ENCODE measurements at places on chromosomes 5 and 9.

GRCh38 chr9:123528501-123528900, 172.5 kb downstream of the CRB2 start:
- no peak for DNase-seq

DNA sequence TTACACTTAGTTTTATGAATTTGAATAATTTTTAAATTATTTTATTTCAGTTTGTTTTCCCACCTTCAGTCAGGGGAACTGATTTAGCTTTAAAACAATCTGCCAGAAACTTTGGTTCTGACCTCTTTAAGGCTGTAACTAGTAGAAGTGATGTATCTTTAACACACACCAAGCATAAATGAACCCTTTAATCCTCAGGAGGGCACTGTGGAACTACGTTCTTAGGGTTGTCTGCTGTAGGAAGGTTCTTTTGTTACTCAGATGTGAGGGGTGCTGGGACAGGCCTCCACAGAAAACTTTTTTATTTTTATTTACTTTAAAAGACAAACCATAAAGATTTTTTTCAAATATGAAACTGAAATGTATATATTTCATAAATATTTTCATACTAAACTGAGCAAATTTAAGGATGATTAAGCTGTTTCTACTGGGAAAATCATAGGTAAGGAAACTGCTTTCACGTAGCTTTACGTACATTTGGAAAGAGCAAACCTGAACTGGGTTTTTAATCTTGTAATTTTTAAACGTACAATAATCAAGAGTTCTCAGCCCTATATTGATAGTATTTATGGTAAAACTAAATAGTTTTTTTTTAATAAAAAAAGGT, 5.3 kb downstream of the KLF4 start:
- DNase-seq = no peak

DNA sequence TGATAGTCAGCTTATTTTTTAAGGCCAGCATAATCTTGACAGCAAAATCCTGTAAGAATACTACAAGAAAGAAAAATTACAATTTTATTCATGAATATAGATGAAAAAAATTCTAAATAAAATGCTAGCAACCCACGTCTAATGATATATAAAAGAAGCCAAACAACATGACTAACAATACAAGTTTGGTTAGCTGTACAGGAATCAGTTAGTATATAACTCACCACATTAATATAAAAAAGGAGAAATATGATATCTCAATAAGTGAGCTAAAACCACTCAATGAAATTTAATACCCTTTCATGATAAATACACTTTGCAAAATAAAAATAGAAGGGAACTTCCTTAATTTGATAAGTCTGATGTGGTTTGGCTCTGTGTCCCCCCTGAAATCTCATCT, 139.7 kb upstream of the MAN2A1 start:
- no peak for DNase-seq

GRCh38 chr9:4663956-4664355, 1.9 kb downstream of the PLPP6 start:
- DNase-seq = no peak

DNA sequence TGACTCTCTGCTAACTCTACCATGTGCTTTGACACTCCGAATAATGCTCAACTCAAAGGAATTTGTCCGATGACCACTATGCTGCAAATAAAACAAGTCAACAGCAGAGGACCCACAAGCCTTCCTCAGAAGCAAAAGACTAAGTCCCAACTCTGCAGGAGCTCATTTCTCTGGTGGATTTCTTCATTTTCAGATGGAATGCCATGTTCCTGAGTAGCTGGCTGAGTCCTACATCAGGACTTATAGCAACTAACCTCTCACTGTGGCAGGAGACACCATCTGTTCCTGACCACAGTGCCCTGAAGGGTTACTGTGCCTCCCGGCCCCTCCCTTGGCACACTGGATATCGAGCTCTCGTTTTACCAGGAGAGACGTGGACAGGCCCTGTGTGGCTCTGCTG, 20.8 kb downstream of the LHFPL2 start:
- no peak for DNase-seq

- DNase-seq = no peak
Observed at GRCh38 chr5:167999182-167999581, 292.3 kb upstream of the WWC1 start.

DNA sequence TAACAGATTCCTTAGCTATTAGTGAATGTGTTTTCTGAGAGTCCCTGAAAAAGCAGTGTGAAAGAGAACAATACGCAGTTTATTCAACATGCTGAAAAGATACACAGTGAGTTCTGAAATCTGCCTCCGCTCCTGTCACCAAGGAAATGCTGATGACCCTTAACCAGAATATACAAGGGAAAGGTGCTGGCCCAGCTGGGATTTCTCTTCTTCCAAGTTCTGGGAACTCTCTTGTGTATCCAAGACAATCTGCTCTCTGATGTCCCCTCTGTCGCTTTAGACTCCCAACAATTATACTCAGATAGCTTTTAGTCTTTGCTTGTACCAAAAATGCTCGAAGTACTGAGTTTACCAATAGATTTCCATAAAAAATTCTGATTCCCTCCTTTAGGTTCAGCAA, 214.9 kb downstream of the TMEM167A start:
- no peak for DNase-seq

- peak; percentile 19 for DNase-seq
Observed at GRCh38 chr9:127451858-127452656, 747 bp downstream of the LRSAM1 start.

GRCh38 chr5:93570294-93571113, 10.5 kb downstream of the NR2F1-AS1 start:
- DNase-seq = no peak

- no peak for DNase-seq
Observed at GRCh38 chr5:122442938-122443337, 130.9 kb downstream of the SNCAIP start.

GRCh38 chr5:145056800-145057199, 778.3 kb downstream of the PRELID2 start:
- DNase-seq = no peak

GRCh38 chr9:37395663-37396062, 26.8 kb upstream of the GRHPR start:
- DNase-seq = no peak

DNA sequence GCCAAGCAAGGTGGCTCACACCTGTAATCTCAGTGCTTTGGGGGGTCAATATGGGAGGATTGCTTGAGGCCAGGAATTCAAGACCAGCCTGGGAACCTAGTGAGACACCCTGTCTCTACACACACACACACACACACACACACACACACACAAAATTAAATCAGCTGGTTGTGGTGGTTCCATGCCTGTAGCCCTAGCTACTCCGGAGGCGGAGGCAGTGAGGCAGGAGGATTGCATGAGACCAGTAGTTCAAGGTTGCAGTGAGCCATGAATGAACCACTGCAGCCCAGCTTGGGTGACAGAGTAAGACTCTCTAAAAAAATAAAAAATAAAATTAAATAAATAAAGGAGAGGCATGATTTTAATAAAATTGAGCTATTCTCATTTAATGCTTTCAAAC, 13.1 kb downstream of the CEMIP2 start:
- DNase-seq = no peak

GRCh38 chr5:141717043-141717442, 35.0 kb upstream of the ARAP3 start:
- DNase-seq = no peak

GRCh38 chr9:84755380-84755779, 85.9 kb downstream of the NTRK2 start:
- no peak for DNase-seq

GRCh38 chr9:3262826-3263529, 262.8 kb downstream of the RFX3 start:
- DNase-seq = no peak

DNA sequence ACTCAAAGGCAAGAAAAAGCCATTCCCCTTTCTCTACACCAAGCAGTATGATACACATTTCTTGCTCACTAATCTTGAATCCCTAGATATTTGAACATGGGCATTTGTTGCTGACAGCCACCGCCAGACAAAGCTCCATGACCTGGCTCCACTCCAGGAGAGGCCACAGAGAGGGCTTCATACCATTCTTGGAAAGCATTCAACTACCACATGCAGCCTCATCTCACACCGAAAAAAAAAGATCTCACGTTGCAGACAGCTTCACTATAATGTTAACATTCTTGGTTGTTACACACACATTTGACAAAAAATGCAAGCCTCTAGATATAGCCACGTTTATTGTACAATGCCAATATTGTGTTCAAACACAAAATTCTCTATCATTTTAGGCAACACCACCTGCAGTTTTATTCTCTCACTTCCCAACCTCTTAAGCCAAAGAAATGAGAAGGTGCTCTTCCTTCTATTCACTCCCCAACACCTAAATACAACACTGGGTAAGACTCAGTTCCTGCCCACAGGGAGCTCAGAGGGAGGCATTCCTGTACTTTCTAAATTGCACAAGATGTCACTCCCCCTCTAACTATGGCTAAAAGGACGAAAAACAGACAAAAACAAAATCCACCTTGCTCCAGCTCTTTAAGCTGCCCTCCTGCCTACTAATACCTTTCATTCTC, 222.4 kb downstream of the TSSK1B start:
- DNase-seq = no peak

- DNase-seq = no peak
Observed at GRCh38 chr5:61051267-61051666, 106.3 kb downstream of the NDUFAF2 start.

DNA sequence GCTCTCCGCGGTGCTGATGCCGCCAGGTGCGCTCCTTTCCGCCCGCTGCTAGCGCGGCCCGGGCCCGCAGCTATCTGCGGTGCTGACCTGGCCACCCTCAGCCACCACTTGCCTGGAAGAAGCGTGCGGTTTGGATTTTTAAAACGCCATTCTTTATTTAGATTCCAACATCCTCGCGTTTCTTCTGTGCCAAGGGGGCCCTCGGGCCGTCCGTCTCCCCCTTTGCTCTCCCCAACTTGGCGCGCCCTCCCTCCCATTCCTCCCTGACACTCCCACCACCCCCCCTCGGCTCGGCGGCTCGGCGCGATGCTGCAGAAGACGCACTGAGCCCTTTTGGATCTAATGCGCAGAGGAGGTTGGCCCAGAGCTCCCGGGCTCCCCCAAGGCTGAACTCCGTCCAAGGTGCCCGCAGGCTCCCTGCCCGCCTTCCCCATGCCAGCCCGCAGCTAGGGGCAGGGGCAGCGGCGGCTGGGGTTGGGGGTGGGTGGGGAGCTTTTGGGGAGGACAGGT, at the start of gene BARHL1:
BARHL1 (plus strand) TSS at position 331 of the 510 bp plus-strand sequence. CDS start 192 bp downstream, outside the sequence.
- no peak for DNase-seq

- DNase-seq = no peak
Observed at GRCh38 chr9:109166771-109167601, at the start of gene FRRS1L. FRRS1L (minus strand) TSS chr9:109167249; CDS start chr9:109167138, 111 bp downstream.

GRCh38 chr5:36655161-36655560, 48.8 kb downstream of the SLC1A3 start:
- no peak for DNase-seq

- no peak for DNase-seq
Observed at GRCh38 chr5:63029891-63030290, 451.3 kb downstream of the LRRC70 start.

GRCh38 chr5:39057734-39058133, 16.5 kb downstream of the RICTOR start:
- DNase-seq = no peak

- DNase-seq = no peak
Observed at GRCh38 chr9:131361202-131361833, 32.6 kb upstream of the PRRC2B start.

DNA sequence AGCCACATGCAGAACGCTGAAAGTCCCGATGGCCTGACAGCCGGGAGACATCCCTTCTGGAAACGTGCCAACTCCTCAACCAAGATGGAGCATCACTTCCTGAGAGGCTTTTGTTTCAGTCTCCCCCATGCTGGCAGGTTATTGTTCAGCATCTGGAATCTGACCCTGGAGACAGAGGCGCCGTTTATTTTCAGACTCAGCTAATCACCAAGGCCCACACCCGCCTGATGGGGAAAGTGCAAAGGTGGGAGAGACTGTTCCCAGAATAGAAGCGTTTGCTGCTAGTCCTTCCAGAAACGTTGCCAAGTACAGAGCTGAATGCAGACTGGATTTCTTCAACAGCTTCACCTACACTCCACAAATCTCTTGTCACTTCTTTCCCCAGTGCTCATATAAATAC, 41.8 kb upstream of the S1PR3 start:
- DNase-seq = no peak

GRCh38 chr5:140130949-140131733, 5.4 kb downstream of the IGIP start:
- DNase-seq = no peak

GRCh38 chr5:11329679-11330078, 568.6 kb upstream of the DAP start:
- DNase-seq = no peak

All from CD4-positive, alpha-beta T cell (primary cell).